CD4-positive, alpha-beta T cell treated with Interleukin-2 at 100 ng/mL for 4 hours (primary cell): ENCODE measurements at places on chromosomes 12 and 14.

- peak; percentile 9 for DNase-seq
Observed at GRCh38 chr12:52307836-52308805, 13.1 kb downstream of the KRT83 start.

GRCh38 chr14:65961004-65961403 lies 525.2 kb upstream of the CCDC196 start:
- DNase-seq = peak; percentile 72

DNA sequence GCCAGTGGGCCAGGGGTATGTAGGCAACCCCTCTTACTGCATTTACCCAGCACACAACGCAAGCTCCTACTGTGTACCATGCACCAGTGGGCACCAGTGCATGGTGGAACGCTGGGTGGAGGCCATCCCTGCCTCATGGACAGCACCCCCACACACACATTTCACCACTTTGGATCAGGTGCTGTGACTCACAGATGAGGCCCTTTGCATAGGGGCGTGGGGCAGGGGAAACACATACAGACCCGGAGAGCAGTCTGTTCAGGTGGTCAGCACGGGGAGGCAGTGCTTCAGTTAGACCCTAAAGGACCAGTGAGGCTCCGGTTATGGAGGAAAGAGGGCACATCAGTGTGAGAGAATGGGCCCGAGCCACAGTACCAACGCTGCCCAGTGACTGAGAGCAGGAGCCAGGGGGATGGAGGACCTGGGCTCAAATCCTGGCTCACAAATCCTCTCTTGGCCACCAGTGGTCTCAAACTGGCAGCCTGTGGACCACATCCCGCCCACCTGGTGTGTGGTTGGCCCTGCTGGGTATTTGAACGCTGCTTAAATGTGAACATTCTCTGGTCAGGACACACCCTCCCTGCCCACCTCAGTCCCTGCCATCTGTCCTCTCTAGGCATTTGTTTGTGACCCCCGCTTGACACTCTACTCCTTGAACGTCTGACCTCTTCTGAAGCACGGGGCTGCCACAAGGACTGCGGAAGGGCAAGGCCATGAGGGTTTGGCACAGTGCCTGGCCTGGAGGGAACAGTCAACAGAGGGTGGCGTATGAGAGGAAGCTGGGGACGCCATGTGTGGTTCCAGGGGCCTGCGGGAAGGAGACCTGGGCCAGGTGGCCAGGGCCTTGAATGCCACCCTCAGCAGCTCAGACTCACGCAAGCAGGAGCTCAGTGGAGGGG lies 46.7 kb downstream of the FAM222A start:
- DNase-seq = no peak

DNA sequence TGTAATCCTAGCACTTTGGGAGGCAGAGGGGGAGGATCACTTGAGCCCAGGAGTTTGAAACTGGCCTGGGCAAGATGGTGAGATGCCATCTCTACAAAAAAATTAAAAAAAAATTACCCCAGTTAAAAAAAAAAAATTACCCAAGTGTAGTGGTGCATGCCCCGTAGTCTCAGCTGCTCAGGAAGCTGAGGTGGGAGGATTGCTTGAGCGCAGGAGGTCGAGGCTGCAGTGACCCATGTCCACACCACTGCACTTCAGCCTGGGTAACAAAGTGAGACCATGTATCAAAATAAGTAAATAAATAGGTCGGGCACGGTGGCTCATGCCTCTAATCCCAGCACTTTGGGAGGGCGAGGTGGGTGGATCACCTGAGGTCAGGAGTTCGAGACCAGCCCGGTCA lies 128.8 kb downstream of the VRK1 start:
- DNase-seq = no peak

- no peak for DNase-seq
Observed at GRCh38 chr14:68644101-68644500, 148.8 kb downstream of the ZFP36L1 start.

GRCh38 chr14:69671365-69672030 lies 60.1 kb downstream of the SUSD6 start:
- no peak for DNase-seq

- no peak for DNase-seq
Observed at GRCh38 chr14:90897022-90897421, 80.8 kb upstream of the TTC7B start.

DNA sequence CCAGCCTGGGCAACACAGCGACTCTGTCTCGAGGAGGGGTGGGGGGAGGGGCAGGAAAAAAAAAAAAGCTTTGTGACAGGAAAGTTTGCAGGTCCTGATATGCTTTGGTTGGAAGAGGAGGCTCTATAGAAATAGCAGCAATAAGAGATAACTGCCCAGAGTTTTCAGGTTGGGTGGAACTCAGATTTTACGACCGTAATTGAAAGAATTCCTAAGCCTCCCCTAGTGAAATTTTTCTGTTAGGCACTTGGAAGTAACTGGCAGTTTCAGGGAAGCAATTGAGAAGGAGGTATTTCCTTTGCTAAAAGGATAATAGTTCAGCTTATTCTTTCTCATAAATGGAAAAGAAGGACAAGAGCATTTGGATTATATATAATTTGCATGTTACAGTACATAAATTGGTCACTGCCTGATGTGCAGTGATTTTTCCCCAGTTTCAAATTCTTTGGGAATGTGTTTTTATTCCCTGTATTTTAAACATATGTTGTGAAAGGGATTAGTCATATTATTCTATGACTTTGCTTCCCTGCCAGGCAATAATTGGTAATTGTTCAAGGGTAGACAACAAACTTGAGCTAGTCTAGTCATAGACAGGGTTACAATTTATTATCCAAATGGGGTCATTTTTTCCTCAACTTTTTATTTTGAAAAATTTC lies 452.8 kb downstream of the AEBP2 start:
- no peak for DNase-seq

DNA sequence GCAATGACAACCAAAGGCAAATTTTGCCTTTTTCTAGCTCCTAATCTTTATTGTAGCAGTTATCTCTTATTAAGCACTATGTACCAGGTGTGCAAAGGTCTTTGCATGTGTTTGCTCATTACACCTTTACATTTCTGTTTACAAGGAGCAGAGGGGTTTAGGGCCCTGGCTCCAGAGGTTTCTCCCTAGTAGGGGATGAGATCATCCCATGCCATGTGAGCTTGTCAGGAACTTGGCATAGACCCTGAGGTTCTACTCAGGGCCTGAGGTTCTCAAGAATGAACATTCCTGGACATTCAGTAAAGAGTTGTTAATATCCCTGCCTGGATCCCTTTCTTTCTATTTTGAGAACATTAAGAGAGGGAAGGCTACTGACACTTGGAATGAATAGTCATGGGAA lies 292.0 kb downstream of the RPAP3 start:
- DNase-seq = no peak

GRCh38 chr12:3132636-3133404 lies 55.6 kb downstream of the TSPAN9 start:
- DNase-seq = no peak

GRCh38 chr12:54588890-54589267 lies 420 bp upstream of the PPP1R1A start:
- no peak for DNase-seq

DNA sequence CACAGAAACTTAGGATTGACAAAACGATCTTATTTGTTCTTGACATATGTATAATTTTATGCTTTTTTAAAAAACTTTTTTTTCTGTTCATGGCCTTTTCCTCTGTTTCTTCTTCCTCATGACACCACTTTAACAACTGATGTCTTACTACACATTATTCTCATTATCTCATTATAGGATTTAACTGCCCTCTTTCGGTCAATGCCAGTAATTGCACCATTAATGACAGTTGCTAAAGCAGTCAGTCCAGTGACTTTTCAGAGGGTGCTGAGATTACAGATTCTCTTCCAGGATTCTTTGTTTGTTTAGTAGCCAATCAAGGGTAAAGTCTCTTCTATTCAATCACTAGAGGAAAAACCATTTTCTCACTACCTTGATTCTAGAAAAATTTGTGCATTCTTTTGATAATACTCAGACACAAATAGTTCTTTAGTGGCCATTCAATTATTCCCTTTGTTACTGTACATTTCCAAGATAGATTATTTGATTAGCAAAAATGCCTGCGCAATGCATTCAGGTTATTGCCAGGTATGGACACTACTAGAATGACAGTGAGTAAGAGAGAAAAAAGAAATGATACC lies 50.1 kb downstream of the KLRG1 start:
- peak; percentile 83 for DNase-seq

DNA sequence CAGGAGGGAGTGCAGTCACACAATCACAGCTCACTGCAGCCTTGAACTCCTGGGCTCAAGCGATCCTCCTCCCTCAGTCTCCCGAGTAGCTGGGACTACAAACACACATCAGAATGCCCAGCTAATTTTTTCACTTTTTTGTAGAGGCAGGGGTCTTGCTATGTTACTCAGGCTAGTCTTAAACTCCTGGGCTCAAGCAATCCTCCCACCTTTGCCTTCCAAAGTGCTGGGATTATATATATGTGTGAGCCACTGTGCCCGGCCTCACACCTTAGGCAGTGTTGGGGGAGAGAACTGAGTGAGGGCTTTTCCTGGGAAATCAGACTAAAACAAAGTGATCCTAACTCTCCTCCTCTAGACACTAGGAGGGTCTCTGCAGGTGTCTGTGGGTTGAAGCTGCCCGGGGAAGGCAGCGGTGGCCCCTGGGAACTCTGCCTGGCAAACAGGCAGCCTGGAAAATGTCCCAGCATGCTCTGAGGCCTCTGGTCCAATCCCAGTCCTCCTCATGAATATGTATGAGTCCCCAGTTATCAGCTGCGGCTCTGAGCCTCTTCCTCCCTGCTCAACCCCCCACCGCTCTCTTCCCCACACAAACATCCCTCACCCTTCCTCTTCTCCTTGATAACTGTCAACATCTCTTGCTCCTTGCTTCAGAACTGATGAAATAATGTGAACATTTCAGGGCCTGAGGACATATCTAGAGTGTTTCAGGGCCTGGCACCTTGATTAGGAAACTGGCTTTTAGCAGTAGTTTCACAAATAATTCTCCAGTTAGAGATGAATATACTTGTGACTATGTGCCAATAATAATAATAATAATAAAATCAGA lies 7.9 kb upstream of the NAA25 start:
- no peak for DNase-seq

- DNase-seq = no peak
Observed at GRCh38 chr12:39006286-39006685, 100.9 kb upstream of the CPNE8 start.

GRCh38 chr14:96162741-96163140 lies 41.9 kb upstream of the BDKRB2 start:
- no peak for DNase-seq

DNA sequence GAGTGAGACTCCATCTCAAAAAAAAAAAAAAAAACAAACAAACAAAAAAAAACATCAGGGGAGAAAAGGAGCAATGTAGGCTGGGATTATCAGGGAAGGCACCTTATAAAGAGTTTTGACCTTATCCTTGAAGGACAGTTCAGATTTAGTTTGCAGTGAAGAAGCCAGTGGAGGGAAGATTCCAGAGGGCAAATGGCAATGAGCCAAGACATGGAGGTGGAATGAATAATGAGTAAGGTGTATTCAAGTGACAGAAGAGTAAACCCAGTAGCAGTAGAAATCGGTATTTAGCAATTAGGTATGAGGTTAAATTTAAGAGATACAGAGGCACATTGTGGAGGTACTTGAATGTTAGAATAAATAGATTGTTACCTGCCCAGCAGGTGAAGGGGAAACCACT lies 2.2 kb upstream of the DUSP16 start:
- DNase-seq = no peak

GRCh38 chr12:15688838-15689625 lies 100.2 kb downstream of the EPS8 start:
- DNase-seq = no peak

DNA sequence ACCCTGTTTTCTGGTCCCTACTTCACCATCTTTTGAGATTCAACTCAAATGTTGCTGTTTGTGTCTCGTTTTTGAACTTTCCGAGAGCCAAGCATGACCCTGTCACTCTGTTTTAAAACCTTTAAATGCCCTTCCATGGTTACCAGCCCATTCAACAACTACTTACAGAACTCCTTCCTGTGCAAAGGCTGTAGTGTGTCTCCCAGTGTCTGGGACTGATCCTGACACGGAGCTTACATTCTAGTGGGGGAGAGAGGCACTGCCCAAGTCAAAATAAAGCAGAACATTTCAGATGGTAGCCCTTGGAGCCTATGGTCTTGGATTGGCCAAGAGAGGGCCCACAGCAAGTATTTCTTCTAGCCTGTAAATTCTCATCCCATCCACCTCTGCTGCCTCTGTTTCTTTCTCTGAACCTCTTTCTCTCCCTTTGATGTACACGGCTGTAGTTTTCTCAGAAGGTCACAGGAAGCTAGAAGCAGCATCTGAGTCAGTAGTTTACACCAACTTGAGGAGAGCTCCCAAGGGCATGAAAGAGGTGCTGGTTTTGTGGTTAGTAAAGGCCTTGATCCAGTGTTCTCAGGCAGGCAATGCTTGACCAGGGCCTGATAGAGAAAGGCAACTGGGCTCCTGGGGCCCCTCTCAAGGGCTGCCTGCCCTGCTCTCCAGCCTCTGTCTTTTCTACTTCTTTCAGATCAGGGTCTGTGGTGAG lies 42.3 kb upstream of the SLC24A4 start:
- no peak for DNase-seq

DNA sequence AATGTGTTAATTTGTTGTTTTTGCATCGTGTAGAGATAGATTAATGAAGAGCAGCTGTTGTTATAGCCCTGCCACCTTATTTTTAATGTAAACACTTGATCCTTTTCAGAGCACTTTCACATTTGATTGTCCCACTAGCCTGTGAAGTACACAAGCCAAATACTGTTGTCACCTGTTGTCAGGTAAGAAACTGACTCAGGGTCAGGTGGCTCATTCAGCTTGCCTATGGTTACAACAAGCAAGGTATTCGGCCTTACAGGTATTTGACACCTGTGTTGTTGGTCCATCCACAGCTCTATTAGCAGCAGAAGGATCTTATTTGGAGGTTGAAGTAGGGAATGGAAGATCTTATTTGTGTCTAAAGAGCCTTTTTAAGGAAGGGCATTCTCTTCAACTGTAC lies 108.9 kb downstream of the GPR135 start:
- no peak for DNase-seq

GRCh38 chr12:52380271-52380694 lies 5.2 kb downstream of the KRT84 start:
- DNase-seq = no peak

GRCh38 chr12:123243671-123244262 lies 10.5 kb downstream of the MTRFR start:
- DNase-seq = no peak

GRCh38 chr14:99260587-99261551 lies 11.1 kb downstream of the BCL11B start:
- peak; percentile 69 for DNase-seq

DNA sequence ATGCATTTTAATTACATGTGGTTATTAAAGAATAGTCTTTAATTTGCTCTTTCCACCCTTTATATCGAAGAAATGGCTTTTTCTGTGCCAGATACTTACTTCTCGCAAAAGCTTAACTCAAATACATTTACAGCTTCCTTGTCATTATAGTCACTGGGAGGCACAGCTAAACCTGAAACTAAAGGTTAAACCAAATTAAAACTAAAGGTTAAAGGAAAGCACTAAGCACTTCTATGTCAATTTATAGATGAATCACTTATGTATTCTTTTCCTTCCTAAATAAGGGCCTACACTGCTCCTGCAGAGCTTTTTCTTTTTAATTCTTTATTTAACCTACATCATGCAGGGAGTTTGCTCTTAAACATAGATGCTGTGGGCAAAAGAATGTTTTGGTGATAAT lies 9.1 kb downstream of the C14orf93 start:
- no peak for DNase-seq
